ENCODE measurements at places on chromosomes 11 and 22. TPM values are rescaled to one million over a fixed set of nuclear protein-coding genes. Genes with fewer than 3 reads are reported as not detected.

DNA sequence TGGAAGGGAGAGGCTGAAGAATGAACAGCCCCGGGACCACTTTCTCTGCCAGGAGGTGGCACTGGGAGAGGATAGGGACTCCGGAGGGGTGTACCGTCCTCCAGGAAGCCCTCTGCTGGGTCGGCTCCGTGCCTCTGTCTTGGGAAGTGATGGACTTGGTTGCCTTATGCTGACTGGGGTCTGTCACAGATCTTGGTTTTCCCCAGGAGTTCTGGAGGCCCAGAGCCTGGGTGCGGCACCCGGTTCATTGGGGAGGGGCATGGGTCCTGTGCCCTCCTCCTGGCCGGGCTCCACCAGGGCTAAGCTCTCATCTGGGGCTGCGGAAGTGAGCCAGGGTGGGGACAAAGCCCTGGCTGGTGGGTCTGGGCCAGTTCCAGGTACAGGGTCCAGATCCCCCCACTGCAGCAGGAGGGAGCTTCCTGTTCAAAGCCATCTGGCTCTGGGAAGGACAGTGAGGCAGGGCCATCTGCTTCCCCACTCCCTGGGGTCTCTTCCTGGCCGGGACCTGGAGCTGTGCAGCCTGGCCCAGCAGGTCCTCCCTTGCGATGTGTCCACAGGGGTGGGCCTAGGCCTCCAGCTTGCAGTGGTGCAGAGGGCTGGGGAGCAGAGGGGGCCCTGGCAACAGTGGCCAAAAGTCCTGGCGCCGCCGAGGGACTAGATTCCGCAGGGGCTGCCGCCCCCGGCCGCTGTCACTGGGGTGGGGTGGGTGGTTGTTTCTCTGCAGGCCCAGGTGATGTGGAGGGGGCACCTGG is 1.1 kb upstream of the AP2A2 start:
- DNase-seq: no peak

DNA sequence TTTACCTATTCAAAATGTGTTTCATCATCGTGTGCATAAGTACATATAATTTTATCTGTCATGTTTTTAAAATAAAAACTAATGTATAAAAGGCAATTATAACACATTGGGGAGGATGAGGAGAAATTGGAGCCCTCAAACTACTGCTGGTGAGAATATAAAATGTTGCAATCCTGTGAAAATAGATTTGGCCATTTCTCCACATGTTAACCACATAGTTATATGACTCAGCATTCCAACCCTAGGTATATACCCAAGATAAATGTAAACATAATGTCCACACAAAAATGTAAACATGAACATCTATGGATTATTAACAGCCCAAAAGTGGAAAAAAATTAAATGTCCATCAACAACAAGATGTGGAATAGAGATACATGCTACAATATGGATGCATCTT is 928.0 kb upstream of the FAT3 start:
- no peak for DNase-seq

- no peak for DNase-seq
Measured at GRCh38 chr11:103499710-103500340, 390.6 kb downstream of the DYNC2H1 start.

- DNase-seq: no peak
Measured at GRCh38 chr11:16352707-16353106, 3.6 kb downstream of the SOX6 start.

GRCh38 chr11:73323464-73323863 is 15.4 kb downstream of the ARHGEF17 start:
- DNase-seq: peak; percentile 84

Gene RIMBP3C
- not detected for total RNA-seq

Gene NADSYN1
- 43.4 TPM for total RNA-seq

- no peak for DNase-seq
Measured at GRCh38 chr11:83317757-83318690, 31.9 kb upstream of the CCDC90B start.

- no peak for DNase-seq
Measured at GRCh38 chr11:1964348-1964747, 17.2 kb downstream of the MRPL23 start.

Gene HORMAD2
- not detected for total RNA-seq

DNA sequence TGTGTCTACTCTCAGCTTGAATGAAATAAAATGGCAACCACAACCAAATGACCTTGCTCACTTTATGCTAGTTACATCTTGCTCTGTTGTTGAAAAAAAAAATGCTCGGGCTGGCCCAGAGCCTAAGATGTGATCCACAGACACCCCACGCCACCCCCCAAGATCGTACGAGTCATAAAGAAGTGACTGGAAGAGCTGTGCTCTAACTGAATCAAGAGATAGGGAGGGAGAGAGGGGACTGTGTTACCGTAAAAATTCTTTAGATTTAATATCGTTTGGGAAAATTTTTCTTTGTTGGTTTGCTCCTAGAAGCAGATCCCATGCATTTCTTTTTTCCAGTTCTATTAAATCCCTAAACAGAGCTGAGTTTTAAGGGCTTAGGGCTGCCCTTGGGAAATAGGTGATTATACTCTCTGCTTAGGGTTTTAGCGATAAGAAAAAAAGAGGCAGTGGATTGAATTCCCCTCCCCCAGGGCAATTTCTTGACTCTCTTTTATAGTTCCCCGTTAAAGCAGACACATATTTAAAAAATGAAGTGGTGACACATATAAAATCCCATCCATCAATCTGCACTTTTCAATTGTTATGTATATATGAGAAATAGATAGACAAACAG is 14.5 kb downstream of the MAML2 start:
- no peak for DNase-seq

Gene OR52I2
- not detected for total RNA-seq

DNA sequence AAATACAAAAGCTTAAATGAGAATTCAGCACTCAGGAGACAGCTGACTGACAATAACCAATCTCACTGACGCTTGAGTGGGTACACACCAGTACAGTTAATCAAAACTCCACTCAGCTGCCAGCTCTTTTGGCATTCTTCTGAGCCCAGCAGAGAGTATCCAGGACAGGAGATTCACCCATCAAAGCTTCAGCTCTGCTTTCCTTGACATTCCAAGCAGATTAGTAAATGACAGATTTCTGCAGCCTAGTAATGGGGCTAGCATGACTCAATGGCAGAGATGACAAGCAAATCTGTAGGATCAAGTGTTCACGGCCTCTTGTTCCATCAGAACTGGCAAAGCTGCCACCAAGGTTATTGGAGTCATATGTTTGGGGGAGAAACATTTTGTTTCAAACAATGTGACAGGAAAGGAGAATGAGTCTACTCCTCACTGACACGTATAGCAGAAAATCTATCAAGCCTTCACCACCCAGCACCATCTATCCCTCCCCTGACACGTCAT is 420.0 kb downstream of the DYNC2H1 start:
- DNase-seq: no peak

Gene BIK
- 3.0 TPM for total RNA-seq

DNA sequence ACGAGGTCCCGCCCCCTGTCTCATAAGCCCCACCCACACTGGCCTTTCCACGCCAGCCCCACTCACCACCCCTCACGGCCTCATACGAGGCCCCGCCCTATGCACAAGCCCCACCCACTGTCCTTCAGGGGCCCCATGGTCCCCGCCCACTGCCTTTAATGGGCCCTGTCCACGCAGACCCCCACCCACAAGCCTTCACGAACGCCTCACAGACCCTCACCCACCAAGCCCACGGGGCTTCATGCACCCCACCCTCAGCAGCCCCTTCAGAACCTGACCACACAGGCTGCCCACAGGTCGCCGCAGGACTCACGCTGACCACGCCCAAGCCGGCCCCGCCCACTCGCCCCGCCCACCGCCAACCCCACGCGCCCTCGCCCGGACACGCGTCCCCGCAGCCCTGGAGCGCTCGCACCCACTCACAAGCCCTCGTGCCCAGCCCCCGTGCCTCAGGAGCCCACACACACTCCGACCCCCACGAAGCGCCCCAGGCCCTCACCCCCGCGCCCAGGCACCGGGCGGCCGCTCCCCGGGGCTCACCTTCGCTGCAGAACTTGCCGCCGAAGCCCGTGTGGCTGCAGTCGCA is 10.5 kb downstream of the NRXN2 start:
- DNase-seq: no peak

DNA sequence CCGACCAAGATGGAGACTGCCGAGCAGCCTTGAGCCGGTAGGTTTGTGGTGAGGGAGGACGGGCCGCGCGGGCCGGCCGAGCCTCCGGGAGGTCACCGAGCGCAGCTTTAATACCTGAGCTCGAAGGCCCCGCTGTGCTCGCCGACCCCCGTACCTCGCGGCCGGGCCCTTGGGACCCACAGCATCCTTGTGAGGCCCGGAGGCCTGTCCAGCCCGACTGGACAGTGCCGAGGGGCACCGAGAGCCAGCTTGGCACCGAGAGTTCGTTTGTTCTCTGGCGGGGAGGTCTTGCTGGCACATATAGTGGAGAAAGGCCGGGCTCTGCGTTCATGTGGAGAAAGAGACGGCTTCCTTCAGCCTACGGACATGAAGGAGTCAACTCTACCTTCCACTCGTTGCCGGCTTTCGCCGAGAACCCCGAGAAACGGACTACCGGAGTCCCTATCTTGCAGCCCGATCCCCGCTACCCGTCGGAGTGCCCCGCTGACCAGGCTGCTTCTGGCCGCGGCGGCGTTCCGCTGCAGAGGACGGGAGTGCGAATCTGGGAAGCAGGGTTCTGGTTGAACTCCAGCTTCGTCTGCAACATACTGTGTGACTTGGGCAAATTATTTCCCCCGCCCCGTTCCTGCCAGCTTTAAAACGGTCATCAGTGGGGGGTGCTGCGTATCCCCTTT is 349 bp downstream of the TSSC4 start:
- no peak for DNase-seq

Gene CRYBA4
- 1.1 TPM for total RNA-seq

- peak; percentile 46 for DNase-seq
Measured at GRCh38 chr11:44456544-44457300, 108.7 kb upstream of the CD82 start.

DNA sequence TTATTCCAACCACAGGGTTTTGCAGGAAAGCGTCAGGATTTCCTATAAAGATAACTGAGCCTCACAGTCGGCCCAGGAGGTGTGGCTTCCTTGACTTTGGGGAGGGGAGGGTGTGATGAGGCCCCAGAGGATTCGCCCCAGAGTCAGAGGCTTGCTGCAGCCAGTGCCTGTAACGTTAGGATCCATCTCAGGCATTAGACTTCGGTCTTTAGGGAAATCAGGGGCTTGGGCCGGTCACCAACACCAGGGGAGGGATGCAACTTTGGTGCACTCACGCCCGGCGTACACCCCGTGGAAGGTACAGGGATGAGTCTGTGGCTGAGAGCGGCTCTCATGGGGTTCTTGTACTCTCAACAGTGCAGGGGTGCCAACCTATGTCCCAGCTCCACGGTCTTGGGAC is 5.7 kb upstream of the ANO1 start:
- DNase-seq: no peak

DNA sequence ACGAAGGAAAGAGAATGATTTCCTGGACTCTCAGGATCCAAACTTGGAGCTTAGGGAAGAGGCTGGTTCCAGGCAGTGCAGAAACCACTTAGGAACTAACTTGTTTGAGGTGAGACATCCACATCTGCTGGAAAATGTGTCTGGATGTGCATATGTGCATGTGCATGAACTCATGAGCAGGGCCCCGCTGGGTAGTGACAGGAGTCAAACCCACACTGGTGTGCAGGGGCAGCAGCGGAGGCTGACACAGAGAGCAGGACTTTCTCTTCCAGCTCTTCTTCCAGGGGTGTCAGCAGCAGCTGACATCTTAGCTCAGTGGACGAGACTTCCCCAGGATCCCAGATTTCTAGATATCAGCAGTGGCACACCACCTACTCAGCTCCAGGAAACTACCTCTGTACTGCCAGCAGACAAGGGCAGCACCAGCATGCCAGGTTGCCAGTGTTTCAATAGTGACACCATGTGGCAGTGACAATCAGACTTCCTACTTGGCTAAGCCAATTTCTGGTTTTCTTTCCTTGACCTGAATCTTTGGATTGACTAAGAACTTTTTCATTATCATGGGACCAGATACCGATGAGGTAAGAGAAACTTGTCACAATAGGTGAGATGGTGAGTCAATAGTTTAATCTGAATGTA is 227.5 kb upstream of the ZC3H12C start:
- DNase-seq: peak; percentile 12

DNA sequence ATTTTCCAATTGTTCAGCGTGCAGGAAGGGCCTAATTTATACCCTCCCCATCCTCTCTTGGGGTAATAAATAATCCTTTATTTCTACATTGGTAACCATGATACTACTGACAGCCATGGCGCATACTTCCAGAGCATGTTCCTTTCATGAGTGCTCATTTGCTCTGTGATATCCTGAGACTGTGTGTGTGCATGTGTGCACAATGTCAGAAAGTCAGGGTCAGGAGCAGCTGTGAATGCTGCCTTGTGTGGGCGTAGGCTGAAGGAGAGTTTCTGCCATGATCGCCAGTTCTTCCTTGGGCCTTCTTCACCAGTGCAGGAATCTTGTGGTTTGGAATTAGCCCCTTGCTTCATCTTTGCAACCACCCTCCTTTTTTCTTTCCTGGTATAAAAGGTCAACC is 10.2 kb downstream of the TUBA8 start:
- DNase-seq: no peak

DNA sequence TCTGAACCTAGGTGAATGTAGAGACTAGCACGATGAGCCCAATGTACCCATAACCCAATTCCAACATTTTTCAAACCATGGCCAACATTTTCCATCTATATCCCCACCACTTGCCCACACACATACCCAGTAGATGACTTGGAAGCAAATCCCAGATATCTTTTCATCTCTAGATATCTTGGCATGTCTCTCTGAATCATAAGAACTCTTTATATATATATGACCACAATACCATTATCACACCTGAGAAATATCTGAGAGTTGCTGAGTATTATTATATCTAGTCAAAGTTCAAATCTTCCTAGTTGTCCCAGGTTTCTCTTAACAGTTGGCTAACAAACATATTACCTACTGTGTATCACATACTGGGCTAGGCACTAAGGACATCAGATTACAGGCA is 37.9 kb upstream of the NFRKB start:
- no peak for DNase-seq

DNA sequence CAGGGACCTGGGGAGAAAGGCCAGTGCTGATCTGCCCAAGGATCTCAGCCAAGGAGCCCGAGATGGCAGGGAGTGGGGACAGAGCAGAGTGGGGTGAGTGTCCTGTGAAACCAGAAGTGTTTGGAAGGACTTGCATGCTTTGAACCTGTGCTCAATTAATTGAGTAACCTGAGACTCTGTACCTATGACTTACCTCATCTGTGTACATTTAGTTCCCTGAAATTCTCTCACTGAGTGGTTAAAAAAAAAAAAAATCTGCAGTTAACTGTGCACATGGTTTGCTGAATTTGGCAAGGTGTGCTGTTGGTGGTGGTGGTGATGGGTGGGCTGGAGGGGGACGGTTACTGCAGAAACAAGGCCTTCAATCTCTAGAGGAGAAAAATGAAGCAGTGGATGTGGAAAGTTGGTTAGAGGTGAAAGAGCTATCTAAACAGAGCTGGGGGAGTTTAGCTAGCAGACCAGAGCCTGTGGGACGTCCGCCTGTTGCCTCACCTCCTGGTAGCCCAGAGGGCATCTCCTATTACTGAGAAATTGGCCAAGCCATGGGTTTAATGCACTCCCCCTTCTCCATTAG is 8.3 kb upstream of the SORL1-AS1 start:
- DNase-seq: no peak

Gene CCDC81
- total RNA-seq: 1.0 TPM
